ENCODE measurements at places on chromosomes 5 and 9. TPM values are rescaled to one million over a fixed set of nuclear protein-coding genes. Genes with fewer than 3 reads are reported as not detected.

Gene TXNDC8
- not detected for total RNA-seq

Gene POLR3G
- 1.5 TPM for total RNA-seq

Gene SUSD3
- 63.7 TPM for total RNA-seq

Gene CTXN3
- not detected for total RNA-seq

Gene FOXD4
- 0.35 TPM for total RNA-seq

Gene CTNND2
- not detected for total RNA-seq

Gene TMEM174
- total RNA-seq, result not detected

Gene SIT1
- total RNA-seq, result 68.7 TPM

Gene AGXT2
- total RNA-seq, result not detected

Gene PCDHB7
- total RNA-seq, result not detected

Gene PCDHB5
- not detected for total RNA-seq

Gene C5orf52
- total RNA-seq, result not detected

Gene OR13C9
- total RNA-seq, result not detected

GRCh38 chr5:132782101-132782500 lies 5.1 kb upstream of the SEPTIN8 start:
- DNase-seq, result no peak

- no peak for DNase-seq
These were observed 33.8 kb downstream of the CAPSL start for GRCh38 chr5:35904443-35905132.

- DNase-seq, result no peak
These were observed 49.0 kb downstream of the NKD2 start for GRCh38 chr5:1057485-1058082.

GRCh38 chr5:10266839-10267238 lies 16.8 kb downstream of the CCT5 start:
- no peak for DNase-seq

- no peak for DNase-seq
These were observed 11.2 kb upstream of the CCDC152 start for GRCh38 chr5:42745426-42745825.

GRCh38 chr5:160369990-160370712 lies at the start of gene C1QTNF2:
C1QTNF2 (minus strand) TSS chr5:160370626; CDS start chr5:160355011, 15,615 bp downstream.
- no peak for DNase-seq

- DNase-seq, result no peak
These were observed 139.5 kb upstream of the SLC27A6 start for GRCh38 chr5:128825826-128826225.

DNA sequence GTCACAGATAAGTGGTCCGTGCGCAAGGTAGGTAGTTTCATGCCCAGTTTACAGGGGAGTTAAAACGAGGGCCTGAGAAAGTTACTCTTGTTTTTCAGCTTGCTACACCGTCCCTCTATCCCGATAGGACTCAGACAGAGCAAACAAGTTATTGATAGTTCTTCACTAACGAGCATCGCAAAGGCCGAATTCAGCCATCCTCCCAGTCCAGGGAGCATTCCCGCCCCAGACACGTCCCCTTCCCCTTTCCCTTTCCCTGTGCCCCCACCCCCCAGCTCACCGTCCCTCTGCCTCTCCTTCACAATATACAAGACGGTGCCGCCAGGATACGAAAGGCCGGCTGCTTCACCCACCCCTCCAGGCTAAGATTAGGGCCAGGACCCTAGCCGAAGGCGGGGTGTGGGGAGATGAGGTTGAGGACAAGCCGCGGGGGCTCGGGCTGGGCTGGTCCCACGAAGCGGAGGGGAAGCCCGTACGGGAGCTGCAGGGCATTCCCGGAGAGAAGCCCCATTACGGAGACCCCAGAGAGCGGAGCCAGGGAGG lies 599 bp downstream of the KIAA1191 start:
- DNase-seq, result no peak

DNA sequence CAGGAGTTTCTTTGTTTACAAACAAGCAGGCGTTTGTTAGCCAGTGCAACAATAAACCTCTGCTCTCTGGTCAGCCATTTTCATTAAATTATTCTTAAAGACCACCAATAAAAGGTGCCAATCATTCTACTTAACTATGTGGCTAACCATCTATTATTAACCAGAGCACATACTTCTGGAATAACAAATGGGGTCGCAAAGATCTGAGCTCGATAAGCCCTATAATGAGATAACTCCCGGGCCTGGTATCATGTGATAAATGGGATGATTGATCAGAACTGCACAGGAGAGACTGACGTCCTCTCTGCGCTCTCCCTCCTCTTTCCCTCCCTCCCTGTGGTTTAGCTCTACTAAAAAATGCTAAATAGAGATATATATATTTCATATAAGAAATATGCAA lies 488.2 kb downstream of the NTRK2 start:
- DNase-seq, result no peak

DNA sequence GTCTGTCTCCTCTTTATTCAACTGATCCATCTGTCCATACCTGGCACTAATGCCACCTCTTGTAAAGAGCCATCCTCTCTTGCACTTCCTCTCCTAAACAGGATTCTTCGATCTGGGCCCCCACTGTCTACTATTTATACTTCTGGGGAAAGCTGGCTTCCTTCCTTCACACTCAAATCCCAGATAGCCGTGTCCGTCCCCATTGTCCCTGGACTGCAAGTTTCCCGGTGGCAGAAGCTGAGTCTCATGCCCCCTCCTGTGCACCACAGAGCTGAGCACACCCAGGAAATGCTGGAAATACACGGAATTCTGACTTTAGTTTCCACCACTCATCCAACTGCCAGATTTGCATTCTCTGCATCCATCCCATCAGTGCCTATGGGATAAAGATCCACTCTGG lies 84.0 kb downstream of the MARCHF11 start:
- DNase-seq, result no peak

DNA sequence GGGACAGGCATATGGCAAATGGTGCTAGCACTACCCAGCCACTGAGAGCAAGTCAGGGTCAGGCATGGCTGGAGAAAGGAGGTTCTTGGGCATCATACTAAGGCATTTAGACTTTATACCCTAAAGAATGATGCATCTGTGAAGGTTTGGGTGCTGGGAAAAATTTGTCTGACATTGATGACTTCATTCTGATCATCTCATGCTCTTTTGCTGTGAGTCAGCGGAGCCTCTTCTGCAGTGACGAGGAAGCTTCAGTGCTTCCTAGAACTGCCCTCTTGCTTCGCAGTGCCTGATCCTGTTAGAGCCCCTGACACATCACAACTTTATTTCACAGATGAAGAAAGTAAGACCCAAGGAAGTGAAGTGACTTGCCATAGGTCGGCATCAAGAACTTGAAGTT lies 266.6 kb upstream of the GAS1 start:
- no peak for DNase-seq

DNA sequence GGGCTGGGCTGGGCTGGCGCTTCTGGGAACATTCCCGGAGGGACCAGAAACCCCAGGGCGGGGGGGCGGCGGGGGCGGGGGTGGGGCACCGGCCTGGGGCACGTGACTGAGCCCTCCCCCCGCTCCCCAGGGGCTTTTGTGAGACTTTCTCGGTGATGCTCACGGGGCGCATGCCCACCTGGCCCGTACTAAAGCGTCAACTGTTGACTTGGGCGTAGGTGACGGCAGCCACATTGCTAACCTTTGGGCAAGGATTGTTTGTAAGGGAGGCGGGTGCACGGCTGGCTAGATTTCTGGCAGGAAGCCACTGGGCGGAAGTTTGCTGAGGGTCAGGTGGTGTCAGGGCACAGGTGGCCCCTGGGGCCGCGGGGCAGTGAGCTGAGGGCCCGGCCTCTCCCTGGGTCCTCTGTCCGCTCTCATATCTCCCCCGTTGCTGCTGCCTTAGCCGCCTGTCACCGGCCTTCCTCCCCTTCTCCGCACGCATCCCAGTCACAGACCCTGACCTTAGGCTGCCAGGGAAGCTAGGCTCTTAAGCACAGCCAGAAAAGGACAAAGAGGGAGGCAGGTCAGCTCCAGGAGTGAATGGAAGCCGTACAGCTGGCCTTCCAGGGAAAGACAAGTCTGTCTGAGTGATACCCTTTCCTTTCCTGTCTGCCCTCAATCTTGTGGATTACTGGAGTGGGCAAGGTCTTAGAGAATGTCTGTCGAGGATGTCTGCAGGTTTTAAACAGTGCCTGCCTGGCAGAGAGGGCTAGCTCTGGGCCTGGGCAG lies 812 bp downstream of the CACFD1 start:
- peak; percentile 81 for DNase-seq

- no peak for DNase-seq
These were observed 584.5 kb downstream of the TLE4 start for GRCh38 chr9:80156262-80156661.

DNA sequence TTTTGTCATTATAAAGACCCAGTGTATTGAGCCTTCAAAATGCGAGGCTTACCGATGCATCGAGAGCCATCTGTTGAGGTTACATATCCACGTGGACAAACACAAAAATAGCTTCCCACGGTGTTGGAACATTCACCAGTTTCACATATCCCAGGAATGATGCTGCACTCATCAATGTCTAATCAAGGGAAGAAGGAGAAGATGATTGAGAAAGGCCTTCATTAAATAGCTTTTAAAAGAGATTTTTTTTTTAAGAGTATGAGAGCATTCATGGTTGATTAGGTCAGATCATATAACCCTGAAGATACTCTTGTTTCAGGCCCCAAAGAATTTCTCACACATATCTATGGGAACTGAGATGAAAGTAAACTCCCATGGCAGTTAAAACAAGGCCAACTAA lies 129.4 kb downstream of the FBN2 start:
- no peak for DNase-seq

GRCh38 chr5:108530706-108531105 lies 148.8 kb upstream of the FBXL17 start:
- no peak for DNase-seq

DNA sequence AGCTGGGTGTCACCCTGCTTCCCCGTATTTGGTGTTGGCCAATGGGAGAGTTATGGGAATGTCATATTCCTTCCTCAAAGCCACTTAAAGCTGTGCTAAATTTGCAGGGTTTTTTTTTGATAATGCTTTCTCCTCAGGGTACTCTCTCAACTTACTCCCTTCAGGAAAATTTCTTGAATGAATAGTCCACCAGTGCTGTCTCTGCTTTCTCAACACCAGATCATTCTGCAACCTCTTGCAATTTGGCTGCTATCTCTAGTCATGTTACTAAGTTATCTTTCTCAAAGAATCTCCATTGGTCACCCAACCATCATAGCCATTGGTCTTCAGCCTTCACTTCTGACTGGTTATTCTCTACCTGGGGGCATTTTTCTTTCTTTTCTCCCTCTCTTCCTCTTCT lies 13.4 kb upstream of the TNFAIP8 start:
- DNase-seq, result no peak

DNA sequence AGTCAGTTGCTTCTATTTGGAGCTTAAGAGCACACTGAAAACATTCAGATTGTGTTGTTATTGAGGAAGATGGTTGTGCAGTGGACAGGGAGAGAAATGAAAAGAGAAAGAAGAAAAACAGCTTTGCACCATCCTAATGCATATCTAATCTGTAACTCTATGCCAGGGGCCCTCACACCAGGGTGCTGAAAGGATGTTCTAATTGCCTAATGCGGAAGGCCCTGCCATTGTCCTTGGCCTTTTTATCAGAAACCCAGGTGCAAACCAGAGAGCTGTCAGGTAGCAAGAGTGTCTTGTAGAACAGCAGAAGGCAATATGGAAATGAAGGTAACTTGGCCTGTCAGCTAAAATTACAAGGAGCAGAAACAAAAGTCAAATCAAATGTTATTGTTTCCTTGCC lies 384.5 kb upstream of the PIK3R1 start:
- DNase-seq, result no peak

- DNase-seq, result no peak
These were observed 692 bp downstream of the PSAT1 start for GRCh38 chr9:78297672-78297961.

GRCh38 chr5:167511276-167511675 lies 780.2 kb upstream of the WWC1 start:
- DNase-seq, result no peak

GRCh38 chr5:157253547-157253946 lies 12.4 kb upstream of the CYFIP2 start:
- no peak for DNase-seq

- DNase-seq, result no peak
These were observed 235.8 kb downstream of the ROR2 start for GRCh38 chr9:91714020-91714806.

DNA sequence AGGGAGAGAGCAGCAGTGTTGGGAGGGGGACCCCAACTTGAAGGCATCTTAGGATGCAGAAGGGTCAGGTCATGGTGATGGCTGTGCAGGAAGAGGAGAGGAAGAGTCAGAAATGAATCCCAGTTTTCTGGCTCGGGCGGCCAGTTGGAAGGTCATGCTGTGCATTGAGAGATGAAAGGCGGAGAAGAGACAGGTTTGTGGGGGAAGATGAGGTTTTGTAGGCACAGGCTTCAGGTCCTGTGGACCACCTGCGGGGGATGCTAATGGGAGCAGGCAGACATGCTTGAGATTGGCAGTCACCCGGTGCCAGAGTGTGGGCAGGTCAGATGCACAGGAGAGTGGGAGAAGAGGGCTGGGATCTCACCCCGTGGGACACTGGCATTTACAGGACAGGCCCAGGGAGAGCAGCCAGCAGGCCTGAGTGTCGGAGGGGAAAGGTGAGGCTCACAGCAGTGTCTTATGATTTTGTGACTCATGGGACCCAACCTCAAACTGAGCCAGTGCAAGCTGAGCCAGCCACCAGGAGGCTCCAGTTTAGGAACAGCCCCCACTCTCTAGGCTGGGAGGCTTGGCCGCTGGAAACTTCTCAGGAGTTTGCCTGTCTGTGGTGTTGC lies 17.5 kb downstream of the STXBP1 start:
- no peak for DNase-seq

DNA sequence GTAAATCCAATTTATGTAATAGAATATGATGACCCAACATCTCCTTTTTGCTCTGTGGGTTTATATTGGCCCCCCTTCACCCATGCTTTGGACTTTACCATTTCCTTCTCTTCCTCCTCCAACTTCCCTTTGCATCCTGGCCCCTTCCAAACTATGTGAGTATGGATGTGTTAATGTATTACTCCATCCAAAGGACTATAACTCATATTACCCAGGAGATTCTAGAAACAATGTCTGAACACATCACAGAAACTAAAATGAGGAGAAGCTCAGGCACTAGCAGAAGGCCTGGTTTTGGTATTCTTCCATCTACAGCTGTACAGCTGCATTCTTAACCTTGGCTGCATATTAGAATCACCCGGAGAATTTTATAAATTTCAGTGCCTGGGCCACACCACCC lies 110.7 kb downstream of the PDE4D start:
- no peak for DNase-seq

GRCh38 chr5:141439411-141440141 lies 9.3 kb downstream of the PCDHGA12 start:
- no peak for DNase-seq

DNA sequence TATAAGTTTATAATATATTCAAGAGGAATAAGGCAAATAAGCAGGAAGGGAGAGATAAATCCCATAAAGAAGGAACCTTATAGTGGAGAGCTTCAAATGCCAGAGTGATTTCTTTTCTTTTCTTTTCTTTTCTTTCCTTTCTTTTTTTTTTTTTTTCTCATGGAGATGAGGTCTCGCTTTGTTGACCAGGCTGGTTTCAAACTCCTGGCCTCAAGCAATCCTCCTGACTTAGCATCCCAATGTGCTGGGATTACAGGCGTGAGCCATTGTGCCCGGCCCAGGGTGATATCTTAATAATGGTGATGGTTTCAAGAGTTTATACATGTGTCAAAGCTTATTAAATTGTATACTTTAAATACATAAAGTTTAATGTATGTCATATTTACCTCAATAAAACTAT lies 19.6 kb upstream of the FOCAD start:
- DNase-seq, result no peak

GRCh38 chr5:142520885-142521284 lies 165.0 kb downstream of the FGF1 start:
- DNase-seq, result no peak

- DNase-seq, result no peak
These were observed 6.3 kb upstream of the ISCA1 start for GRCh38 chr9:86288499-86289198.
